ENCODE measurements at places on chromosomes 2 and 18.

DNA sequence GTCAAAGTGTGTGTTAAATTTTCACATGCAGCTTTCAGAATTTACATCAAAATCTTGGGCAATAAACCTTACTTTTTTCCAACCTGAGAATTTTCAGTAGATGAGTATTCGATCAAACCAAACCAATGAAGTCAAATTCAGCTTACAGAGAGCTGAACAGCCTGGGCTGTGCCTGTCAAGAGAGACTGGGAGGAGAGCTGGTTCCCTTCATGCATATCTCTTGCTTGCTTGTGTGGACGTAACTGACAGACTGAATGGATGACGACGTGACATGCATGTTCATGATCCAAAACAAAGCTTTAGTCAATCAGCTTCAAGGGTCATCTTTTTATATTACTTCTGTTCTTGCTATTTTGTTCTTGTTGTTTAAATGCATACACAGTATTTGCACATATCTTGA lies 145.2 kb downstream of the GALNT3 start:
- DNase-seq: no peak

GRCh38 chr2:54864727-54865126 lies 141.3 kb downstream of the EML6 start:
- no peak for DNase-seq

DNA sequence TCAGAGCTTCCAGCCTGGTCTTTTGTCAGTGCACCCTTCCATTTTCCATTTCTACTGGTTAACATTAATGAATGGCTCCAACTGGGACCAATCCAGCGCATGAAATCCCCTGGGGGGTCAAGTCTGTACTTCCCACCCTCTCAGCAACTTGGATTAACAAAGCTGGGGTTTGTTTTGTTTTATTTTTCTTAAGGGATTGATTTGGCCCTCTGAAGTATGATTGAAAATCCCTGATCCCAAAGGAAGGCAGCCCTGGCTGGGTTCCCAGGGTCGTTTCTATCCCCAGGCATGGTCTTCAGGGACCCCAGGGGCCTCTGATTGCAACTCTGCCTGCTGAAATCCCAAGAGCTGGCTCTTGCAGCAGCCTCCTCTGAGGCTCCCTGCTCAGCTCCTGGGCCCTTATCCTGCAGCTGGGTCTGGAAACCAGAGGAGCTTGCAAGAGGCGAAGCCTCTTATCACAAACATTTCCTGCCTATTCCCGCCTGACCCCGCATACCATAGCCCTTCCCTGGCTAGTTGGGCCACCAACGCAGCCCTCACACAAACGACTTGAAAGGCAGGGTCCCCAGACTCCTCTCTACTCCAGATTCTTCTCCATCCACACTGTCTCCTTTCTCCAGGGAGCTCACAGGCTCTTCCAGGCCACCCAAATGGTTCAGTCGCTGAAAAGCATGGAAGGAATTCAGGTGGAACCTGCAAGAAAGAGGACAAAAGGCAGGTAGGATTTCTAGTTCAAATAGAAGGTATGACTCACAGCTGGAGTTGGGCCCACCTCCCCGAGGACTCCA lies 109.7 kb upstream of the PKDCC start:
- no peak for DNase-seq

- DNase-seq: no peak
Observed at GRCh38 chr2:152223977-152224376, 48.4 kb upstream of the STAM2 start.

- DNase-seq: no peak
Observed at GRCh38 chr2:219545943-219546352, 2.1 kb downstream of the TMEM198 start.

- no peak for DNase-seq
Observed at GRCh38 chr2:36481709-36482108, 116.3 kb downstream of the FEZ2 start.
